Stimulated activated CD4-positive, alpha-beta T cell treated with anti-CD3 and anti-CD28 coated beads, Interleukin-15, amount 100 ng/mL, for 1 hour (primary cell): ENCODE measurements at places on chromosomes 1 and 21.

DNA sequence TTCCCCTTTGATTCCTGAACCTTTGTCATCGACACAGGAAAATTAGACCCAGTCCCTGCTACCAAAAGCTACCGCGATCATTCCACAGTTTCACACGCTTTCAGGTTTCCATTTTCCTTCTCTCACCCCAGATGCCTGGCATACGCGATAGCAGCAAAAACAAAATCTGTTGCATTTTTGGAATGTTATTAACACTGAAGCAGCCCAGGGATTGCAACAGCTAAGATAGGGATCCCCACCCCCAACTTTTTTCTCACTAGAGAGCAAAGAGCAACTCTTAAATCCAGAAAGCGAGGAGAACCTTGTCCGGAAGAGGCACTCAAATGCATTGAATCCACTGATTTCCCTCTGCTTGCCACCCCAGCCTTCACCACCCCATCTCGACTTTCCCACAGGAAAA, 8.9 kb downstream of the OVAAL start:
- no peak for DNase-seq

GRCh38 chr1:183730107-183730724, 74.7 kb upstream of the RGL1 start:
- DNase-seq = no peak

GRCh38 chr1:94974824-94975223, 47.9 kb upstream of the CNN3 start:
- DNase-seq = no peak

DNA sequence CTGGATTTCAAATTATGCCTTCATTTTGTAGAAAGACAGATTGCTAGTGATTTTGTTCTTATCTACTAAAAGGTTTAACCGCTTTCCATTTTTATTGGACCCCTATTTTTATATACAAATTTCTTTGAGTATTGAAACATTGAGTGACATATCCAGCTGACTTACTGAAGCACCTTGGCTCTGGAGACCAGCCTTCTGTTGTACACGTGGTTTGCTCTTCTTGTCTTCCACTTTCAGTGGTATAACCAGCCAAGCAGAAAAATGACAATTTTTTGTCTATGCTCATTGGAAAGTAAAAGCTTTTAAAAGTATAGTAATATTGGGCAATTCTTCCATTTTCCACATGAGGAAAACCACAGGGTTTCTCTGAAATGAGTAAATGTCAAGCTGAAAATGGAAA, 4.4 kb downstream of the F13B start:
- no peak for DNase-seq

DNA sequence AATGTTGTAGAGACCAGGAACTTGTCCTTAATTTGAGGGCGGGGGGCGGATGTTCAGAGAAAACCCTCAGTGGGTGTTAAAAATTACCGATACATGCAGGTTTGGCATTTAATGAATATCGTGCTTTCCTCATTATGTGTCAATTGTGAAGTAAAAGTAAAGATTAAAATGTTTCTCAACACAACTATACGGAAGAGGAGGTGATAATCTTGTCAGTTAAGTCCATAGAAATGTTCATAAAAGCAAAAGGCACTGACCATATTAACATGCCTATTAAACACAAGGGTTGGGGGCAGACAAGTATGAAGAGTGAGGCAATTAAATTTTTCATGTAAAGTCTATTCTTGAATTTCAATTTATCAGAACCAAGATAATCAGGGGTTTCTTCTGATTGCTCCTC, 1.3 kb downstream of the BRINP3 start:
- no peak for DNase-seq
